ENCODE measurements at places on chromosomes 5 and 9.
A peak's percentile ranks its signal among the peaks of the same experiment; 100 is the strongest.

DNA sequence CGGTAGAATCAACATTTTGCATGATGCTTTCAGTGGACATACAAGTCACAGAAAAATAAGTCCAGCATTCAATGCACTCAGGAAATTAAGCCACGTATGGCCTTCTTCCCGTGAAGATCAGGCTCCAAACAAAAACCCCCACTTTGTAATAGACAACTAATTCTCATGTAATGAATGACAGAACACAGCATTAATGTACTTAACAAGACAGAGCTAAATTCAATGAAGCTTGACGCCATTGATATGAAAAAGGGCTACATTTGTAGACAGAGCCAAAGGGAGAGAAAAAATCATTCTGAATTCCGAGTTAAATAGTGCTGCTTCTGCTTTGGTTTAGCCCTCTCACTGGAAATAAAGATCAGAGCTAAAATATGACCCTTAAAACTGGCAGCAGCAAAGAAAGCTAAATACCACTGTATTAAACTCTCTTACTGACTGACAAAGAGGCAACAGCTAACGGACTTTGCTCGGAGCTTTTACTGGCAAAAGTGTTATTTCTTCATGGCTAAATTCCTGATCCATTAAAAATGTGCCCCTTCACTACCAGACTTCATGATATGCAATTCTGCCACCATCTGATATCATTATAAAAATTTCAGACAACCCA, 250.5 kb downstream of the BNC2 start:
- no peak for DNase-seq

DNA sequence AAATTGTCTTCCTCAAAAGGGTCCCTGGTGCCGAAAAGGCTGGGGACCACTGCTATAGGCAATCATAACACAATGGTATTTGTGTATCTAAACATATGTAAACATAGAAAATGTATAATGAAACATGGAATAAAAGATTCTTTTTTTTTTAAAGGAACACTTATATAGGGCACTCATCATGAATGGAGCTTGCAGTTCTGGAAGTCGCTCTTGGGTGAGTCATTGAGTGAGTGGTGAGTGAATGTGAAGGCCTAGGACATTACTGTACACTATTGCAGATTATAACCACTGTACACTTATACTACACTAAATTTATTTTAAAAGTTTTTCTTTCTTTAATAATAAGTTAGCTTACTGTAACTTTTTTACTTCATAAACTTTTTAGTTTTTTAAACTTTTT, 176.4 kb downstream of the ARRDC3 start:
- DNase-seq: no peak

DNA sequence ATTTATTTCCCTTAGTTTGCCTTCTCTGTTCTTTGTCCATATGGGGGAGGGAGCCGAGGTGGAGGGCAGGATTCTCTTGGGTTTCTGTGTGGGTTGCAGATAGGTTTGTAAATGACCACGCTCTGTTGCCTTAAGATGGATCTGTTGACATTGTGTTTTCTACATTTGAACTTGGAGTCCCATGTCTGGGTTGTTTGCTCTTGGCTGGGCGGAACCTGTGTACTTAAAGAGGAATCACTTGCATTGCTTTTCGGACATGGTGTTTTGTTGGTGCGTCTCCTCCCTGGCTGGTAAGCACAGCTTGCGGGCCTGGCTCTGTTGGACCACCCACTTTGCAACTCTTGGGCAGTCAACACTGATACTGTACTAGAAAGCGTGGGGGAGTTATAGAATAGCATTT, 45.9 kb downstream of the EHMT1 start:
- DNase-seq: peak; percentile 36

DNA sequence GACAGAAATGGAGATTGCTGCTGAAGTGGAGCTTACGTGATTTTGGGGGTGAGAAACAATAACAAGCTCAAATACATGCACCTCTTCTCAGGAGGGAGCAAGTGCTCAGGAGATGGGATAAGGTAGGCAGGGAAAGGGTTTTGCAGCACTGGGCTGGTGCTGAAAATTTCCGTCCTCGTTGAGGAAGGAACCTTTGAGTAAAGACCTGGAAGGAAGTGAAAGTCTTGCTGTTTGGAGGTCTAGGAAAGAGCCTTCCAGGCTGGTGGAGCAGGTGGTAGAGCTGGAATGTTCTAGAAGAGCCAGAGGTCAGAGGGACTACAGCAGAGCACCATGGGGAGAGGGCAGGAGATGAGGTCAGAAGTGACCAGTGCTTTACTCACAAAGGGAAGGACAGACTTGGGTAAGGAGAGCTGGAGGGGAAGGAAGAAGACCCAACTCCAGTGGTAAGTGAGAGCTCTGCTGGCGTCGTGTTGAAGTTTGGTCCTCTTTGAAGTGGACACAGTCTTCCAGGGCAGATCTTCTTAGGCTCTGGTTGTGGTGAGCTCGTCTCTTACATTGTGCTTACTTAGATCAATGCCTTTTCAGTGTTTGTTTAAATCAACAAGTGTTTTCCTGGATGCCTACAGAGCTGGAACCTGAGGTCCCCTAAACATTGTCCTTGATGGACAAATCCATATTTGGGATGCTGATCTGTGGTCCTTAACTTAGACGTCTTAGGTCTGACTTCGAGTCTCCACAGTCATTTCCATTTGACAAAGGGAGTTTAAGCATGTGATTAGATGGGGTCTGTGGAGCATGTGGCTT, 21.0 kb downstream of the ANKRD33B start:
- DNase-seq: no peak

- DNase-seq: no peak
These were observed 172.0 kb downstream of the CRB2 start for GRCh38 chr9:123527981-123528380.

DNA sequence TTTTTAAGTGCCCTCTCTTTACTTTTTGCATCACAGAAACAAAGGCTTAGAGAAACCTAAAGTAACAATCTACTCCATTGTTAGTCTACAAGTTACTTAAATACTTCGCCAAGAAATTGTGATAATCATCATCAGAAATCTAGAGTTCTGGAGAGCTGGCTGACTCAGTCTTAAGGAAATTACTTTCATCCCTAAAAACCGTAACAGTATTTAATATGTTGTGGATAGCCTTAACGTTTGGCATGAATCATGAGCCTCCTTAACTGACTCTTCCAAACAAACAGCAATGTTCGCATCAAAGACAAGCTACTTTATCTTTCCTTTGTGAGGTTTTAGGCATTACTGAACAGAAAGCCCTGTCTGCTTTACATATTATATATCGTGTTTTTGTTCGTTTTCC, 128.7 kb downstream of the NIPBL start:
- peak; percentile 4 for DNase-seq

DNA sequence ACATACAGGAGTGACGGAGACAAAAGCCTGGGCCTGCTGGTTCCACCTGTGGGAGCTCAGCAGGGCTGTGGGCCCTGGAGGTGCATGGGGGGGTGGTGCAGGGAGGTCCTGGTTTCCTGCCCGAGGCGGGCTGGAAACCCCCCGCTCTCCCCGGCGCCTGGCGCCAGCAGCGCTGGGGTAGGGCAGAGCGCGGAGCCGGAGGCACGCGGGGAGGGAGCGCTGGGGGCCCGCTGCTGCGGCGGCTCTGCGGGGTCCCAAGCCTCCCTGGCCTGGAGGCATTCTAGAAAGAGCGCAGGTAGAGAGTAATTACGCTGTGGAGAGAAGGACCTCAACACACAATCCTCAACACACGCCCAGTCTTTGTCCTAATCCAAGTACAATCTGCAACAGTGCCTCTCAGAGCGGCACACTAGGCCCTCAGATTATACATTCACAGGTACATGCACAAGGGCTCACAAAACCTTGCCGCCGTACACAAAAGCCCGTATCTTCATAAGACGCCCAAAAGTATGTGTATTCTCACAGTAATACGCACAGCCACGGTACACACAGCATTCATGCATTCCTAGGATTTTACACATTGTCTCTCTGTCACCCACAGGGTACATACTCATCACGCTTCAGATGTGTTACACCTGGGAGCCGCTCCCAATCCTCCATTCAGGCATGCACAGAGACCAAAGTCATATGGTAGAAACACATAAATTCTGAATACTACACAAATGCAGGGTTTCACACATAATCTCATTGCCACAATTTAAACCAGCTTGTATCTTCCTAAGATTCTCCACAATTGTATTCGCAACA, 2.1 kb upstream of the HAND1 start:
- no peak for DNase-seq

- DNase-seq: no peak
These were observed 800.4 kb upstream of the DMAC1 start for GRCh38 chr9:8599937-8600336.

DNA sequence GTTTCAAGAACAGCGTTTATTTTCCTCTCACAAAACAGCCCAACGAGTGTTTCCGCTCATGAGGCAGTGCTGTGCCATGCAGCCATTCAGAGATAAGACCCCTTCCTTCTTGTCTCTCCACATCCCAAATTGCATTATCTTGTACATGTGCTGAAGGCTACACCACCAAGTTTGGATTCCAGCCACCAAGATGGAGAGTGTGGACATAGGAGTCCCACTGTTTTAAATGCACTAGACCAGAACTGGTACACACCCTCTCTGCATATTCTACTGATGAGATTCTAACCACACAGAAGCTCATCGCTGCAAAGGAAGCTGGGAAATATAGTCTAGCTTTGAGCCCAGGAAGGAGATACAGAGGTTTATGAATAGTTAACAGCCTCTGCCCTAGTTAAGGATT, 509.4 kb downstream of the NFIB start:
- no peak for DNase-seq

GRCh38 chr5:67942421-67942820, 273.1 kb upstream of the PIK3R1 start:
- DNase-seq: no peak

GRCh38 chr9:97527626-97528528, 26.4 kb downstream of the TMOD1 start:
- DNase-seq: peak; percentile 37

DNA sequence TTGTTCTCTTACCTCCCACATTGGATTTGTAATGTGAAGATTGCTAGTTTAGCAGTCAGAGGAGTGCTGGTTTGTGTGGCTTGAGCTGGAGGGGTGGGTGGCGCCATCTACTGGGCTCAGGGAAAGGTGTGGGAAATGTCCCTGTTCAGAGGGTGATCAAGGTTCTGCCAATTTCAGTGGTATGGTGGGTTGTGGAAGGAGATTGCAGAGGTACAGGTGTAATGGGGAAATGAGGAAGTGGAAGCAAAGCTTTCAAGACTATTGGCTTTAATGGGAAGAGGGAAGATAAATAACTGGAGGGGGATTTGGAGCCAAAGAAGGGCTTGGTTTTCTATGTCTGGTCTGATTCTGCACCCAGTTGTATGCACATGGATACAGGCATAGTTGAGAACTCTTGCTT, 76.4 kb downstream of the OSMR start:
- DNase-seq: peak; percentile 60

GRCh38 chr5:80191397-80191796, 64.5 kb downstream of the SERINC5 start:
- no peak for DNase-seq

GRCh38 chr5:144915452-144915851, 744.8 kb downstream of the KCTD16 start:
- DNase-seq: no peak

DNA sequence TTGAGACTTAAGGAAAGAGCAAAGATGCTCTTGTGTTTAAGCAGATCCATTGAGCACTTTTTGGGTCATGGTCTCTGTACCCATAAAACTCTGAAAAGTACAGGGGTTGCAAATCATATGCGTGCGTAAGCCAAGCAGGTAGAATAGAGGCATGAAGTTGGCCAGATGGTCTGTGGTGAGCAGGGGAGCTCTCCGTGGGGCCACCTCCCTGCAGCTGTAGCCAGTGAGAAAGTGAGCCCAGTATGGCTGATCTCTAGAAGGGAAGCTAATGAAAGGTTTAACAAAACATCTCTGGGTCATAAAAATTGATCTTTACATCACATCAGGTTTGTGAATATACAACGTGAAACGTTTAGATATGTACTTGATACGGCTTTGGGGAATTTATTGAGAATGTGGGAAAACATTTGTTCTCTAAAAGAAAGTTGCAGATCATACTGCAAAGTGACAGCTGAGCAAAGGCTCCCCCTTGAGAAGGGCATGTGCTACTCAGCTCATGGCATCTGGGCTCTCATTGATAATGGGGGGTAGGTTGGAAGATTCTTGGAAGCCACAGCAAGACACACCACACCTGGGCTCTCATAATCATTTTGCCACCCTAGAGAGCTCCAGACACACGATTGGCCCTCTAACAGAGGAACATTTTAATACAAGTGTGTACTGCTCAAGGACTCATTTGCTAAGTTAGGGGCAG, 30.6 kb downstream of the SH3GL2 start:
- no peak for DNase-seq

GRCh38 chr9:101014566-101014965, 14.0 kb upstream of the PLPPR1 start:
- DNase-seq: no peak

- no peak for DNase-seq
These were observed 64.9 kb downstream of the C6 start for GRCh38 chr5:41148448-41148847.

DNA sequence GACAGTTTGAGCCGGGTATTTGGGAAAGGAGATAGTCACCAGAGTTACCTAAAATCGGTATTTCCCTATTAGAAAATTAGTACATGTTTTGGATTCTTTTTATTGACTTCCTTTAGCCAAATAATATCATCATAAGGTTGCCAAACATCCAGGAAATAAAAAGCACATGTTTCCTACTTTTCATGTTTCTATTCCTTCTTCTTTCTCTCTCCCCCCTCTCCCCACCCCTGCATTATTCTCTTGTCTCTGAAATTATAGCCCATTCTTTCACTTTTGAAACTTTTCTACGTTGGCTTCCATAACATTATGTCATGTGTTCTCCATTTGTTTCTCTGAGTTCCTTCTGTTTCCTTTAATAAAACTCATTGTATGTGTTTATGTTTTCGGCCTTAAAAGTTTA, 161.9 kb downstream of the ALDH1A1 start:
- no peak for DNase-seq

DNA sequence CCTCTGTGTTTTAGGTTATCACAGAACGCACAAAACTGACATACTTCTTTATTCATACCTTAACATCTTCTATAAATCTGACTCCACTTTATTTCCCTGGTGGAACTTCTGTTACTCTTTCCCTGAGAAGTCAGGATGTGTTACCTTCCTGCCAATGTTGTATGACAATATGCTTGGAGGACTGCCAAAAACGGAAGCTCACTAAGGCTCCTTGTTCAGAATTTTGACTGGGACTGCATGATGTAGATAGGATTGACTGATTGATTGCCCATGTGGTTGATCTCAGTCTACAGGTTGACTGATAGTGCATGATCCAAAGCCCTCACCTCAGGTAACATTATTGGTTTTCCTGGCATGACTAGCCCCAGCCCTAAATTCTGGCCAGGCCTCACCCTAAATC, 319.4 kb downstream of the TLR4 start:
- DNase-seq: no peak

- no peak for DNase-seq
These were observed 59.1 kb downstream of the DEPDC1B start for GRCh38 chr5:60640901-60641300.

DNA sequence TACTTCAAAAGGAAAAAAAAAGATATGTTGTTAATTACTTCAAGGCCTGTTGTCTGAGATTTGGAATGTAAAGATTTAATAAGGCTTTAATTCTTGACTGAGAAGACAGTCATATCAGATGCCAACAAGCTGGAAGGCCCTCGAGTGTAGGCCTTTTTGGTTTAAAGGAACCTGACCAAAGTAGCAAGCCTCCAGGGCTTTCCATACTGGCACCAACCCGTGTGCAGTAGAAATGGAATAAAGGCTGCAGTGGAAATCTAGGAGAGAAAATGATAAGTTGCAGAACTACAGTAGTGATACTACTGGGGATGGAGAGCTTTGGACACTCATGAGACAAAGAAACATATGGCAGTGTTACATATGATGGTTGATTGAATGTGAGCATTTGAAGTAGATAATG, 358.0 kb downstream of the TAF11L14 start:
- DNase-seq: no peak

- DNase-seq: peak; percentile 49
These were observed 18.4 kb downstream of the LSM11 start for GRCh38 chr5:157761690-157762621.

- no peak for DNase-seq
These were observed 83.9 kb upstream of the CXCL14 start for GRCh38 chr5:135662683-135663082.
